EL (cell line): ENCODE measurements at places on chromosomes 1 and 21.

DNA sequence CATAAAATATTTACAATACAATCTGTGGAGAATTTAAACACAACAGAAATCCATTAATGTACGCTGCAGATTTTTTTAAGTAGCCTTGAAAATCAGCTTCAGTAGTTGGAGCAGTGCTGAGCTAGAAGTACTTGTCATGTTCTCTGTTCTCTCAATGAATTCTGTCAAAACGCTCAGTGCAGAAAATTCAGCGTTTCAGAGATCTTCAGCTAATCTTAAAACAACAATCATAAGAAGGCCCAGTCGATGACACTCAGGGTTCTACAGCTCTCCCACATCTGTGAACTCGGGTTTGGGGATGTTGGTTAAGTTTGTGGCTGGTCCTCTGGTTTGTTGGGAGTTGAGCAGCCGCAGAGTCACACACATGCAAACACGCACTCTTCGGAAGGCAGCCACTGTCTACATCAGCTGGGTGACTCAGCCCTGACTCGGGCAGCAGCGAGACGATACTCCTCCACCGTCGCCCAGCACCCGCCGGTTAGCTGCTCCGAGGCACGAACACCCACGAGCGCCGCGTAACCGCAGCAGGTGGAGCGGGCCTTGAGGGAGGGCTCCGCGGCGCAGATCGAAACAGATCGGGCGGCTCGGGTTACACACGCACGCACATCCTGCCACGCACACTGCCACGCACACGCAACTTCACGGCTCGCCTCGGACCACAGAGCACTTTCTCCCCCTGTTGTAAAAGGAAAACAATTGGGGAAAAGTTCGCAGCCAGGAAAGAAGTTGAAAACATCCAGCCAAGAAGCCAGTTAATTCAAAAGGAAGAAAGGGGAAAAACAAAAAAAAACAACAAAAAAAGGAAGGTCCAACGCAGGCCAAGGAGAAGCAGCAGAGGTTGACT, 161.2 kb downstream of the RUNX1 start:
- DNase-seq, result peak; percentile 96

GRCh38 chr1:184791550-184791900, 36.9 kb upstream of the EDEM3 start:
- DNase-seq, result peak; percentile 29

DNA sequence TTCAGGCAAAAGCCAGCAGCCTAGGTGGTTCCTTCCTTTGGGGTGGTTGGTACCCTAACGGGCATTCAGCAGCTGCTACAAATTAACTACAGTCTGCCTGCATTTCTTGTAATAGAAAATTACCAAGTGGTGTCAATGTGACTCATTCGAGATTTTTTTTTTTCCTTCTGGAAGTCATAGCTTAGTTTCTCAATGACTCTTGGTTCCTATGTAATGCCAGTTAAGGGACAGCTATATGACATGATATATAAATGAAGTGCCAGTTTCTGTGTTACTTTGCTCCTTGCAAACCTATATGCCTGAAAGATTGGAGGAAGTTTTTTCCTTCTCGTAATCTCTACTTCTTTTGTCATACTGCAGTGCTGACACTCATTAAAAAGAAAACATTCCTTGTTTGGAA, 2.6 kb downstream of the MGST3 start:
- peak; percentile 37 for DNase-seq

DNA sequence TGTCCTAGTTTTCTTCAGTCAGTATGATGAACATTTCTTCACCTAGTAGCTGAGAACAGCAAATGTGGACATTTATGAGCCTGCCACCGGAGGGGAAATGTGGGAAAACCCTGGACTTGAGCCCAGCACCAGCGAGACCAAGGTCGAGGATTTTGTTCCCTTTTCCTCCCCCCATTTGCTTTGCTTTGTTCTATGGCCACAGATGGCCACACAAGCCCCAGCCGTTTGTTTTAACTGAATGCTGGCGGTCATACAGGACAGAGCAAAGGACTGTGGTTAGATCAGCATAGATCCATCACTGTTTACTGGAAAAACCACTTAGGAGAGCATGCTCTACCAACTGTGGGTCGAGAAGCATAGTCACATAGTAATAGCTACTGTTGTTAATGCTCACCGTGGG, 20.9 kb downstream of the SH2D2A start:
- DNase-seq, result no peak

- no peak for DNase-seq
These were observed 147.8 kb downstream of the ZNF326 start for GRCh38 chr1:90142697-90143096.

GRCh38 chr1:221106616-221107015, 227.4 kb downstream of the HLX start:
- DNase-seq, result no peak

GRCh38 chr1:163197022-163197421, 5.7 kb downstream of the RGS5 start:
- no peak for DNase-seq

- DNase-seq, result peak; percentile 22
These were observed 34.2 kb downstream of the CAMTA1 start for GRCh38 chr1:6819246-6820040.
